ENCODE measurements at places on chromosomes 16 and 17.

DNA sequence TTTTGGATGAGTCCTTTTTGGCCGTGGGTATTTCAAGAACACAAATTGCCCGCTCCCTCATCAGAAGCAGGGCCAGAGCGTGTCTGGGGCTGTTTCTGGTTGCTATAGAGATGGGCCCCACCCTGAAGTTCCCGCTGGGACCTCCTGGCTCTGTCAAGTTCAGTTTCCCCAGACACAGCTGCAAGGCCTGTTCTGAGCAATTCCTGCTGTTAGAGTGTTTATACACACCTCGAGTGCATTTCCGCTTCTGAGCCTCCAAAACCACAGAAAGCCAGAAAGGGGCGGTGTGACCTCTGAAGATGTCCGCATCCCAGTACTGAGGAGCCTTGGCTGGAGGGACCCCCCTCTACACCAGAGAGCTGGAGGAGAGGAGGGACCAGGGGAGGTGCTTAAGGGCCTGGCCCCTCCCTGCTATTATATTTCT lies 9.3 kb upstream of the WBP2 start:
- DNase-seq, result peak; percentile 79

GRCh38 chr16:8631373-8631772 lies 9.9 kb downstream of the METTL22 start:
- DNase-seq, result no peak

GRCh38 chr17:3799181-3799945 lies 1.6 kb downstream of the ITGAE start:
- DNase-seq, result no peak

DNA sequence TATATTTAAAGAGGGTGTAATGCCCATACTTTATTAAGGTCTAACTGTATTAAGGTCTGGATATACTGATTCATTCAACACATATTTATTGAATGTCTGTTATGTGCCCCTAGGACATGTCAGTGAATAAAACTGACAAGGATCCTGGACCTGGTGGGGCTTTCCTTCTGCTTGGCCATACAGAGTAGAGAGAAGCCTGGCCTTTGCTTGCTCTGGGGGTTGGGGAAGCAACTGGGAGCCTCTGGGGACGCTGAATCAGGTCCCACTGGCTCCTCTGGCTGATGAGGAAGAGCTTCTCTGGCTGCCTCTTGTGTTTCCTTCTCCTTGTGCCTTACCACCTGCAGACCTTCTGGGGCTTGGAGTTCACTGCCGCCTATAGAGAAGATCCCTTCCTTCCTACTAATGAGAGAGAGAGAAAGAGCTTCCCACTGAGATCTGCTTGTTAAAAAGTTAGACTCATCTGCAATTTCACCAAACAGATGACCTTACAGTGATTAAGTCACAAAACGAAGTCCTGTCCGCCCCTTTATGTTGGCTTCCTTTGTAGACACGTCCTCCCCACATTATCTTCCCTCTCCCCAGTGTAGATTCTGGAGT lies 49.7 kb downstream of the MSI2 start:
- no peak for DNase-seq

- DNase-seq, result no peak
These were observed 51.0 kb downstream of the MMP15 start for GRCh38 chr16:58076514-58076913.

- no peak for DNase-seq
These were observed 106.2 kb downstream of the CDK5R1 start for GRCh38 chr17:32593003-32593402.

- no peak for DNase-seq
These were observed 33.9 kb upstream of the METTL9 start for GRCh38 chr16:21565507-21565860.

- DNase-seq, result peak; percentile 48
These were observed 201.2 kb downstream of the UTP18 start for GRCh38 chr17:51461578-51462004.

DNA sequence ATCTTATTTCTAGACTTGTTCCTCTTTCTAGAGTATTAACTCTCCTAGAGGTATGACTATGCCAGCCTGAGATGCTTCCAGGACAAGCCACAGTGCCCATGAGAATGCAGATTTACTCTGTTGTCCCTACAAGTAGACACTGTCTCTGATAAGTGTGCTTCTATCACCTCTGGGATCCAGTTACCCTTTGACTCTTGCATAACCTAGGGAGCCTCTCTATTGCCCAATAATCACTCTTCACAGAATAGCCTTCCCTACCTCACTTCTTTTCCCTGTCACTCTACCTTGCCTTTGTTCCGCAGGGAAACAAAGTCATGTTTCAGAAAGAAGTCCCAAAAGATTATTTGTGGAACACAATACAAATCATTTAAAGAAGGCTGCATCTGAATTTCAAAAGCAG lies 1.6 kb upstream of the KRT34 start:
- no peak for DNase-seq

- DNase-seq, result no peak
These were observed 20.9 kb upstream of the FASN start for GRCh38 chr17:82118815-82119380.

DNA sequence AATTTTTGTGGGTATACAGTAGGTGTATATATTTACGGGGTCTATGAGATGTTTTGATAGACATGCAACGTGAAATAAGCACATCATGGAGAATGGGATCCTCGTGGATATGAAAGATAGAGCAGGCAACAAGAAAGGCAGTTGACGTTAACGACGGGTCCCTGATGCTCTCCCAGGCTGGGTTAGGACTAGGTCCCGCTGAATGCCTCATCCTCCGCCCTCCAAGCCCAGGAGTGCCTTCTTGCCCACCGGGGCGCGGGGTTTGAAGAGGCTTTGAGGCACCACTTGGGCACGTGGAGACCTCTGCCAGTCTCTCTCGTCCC lies 9.5 kb upstream of the ZFP90 start:
- DNase-seq, result no peak

DNA sequence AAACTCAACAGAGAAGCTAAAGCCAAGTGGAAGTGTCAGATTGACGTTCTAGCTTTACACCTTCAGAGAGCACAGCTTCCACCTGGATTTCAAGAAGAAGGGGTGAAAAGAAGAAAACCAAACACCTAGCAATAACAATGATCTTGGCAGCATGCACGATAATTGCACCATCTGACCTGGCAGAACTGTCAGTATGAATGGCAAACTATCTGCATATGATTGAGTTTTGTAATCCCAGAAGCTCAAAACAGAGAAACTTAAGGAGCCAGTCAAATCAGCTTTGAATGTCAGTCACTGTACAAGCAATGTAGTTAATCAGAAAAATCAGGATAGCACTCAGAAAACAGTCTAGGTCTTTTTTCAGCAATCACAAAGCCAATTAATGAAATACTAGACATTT lies 427.1 kb downstream of the ZFHX3 start:
- no peak for DNase-seq

DNA sequence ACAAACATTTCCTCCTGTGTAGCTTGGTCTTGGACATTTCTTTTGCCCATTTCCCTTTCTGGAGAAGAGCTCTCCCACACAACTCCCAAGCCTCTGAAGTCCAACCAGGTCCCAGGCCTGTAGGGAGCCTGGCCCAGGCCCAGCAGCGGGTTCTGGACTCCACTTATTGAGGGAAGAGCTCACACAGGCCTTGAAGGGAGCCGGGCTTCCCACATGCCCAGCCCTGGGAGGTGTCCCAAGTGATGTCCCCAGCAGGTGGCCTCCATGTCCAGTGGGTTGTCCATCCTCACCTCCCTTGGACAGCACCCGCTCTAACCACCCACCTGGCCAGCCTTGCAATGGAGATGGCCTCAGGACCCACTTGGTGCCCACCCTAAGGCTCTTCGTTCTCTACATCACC lies 5.9 kb upstream of the EPX start:
- no peak for DNase-seq

DNA sequence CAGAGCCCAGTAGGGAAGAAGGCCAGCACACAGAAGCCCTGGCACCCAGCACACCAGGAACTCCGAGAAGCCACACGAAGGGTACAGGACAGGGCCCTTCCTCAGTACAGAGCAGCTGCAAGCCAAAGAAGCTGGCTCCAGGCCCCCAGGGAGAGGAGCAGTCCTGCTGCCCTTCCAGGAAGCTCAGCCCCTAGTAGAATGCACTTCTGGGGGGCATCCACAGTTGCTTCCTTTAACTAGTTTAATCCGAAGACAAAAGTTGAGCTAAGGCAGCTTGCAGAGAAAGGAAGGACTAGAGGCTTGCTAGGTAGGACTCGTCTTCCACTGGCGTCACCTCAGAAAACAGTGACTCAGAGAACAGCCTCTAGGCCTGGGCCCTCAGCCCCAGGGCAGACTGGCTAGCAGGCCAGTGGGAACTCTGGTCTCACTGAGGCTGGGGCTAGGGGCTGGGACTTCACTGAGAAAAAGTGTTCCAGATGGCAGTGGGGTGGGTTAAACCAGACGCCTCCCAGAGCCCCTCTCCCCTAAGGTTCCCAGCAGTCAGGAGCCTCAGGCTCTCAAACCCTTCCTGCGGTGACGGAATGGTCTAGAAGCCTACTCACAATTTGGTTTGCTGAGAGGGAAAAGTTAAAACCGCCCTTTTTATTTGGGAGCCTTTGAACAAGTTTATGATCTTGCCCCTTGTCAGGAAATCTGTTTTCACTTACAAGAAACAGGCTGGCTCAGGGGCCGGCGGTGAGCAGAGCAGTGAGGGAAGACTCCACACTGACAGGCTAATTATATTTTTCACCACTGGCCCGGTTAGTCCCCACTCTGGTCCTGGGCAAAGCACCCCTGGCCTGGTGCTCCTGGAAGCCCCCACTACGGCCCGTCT lies 41.4 kb downstream of the ACTG1 start:
- no peak for DNase-seq

GRCh38 chr16:52912565-52913173 lies 140.0 kb downstream of the CHD9NB start:
- DNase-seq, result peak; percentile 45

- no peak for DNase-seq
These were observed 156.9 kb upstream of the C17orf78 start for GRCh38 chr17:37218849-37219248.

GRCh38 chr17:14488958-14489550 lies 188.2 kb downstream of the HS3ST3B1 start:
- DNase-seq, result no peak

DNA sequence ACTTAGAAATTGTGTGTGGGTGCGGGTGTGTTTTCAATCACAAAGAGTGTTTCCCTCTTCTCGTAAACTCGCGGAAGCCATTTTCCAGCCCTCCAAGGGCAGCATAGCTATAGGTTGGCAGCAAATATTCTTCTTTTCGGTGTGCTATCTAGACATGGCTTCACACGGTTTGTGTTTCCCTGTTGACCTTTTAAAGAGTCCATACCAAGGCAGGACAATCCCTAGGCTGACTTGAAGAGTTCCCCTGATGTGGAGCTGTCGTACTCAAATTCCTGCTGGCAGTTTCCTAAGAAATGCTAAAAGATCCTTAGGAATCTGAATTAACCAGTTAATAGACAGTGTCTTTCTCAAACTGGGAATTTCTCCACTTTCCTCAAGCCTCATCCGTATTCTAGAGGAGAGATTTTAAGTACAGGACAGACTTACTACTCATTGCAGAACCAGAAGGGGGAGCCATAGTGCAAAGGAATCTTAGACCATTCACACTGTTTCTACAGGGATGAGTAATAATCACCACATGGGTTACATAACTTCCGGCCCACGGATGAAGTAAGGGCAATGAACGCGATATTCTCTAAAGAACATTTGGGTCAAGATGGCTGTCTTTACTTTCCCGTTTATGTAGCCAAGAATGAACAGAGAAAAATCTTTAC lies 288.6 kb upstream of the ELAC2 start:
- no peak for DNase-seq

DNA sequence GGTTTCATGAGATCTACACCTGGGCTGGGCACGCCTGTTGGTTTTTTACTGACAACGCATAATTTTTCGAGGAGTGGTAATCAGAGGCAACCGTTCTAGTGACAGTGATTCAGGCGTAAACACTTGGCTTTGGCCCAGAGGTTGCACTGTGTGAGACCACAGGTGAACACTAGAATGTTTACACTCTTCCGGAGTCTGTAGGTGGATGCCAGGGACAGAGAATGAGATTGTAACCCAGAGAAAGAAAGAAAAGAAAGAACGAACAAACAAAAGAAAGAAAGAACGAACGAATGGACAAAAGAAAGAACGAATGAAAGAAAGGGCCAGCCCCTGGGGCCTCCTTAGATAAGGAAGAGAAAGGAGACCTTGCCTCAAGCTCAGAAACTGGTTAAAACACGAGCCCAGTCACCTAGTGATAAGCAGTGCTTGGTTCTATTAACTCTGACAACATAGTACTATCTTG lies 113.2 kb downstream of the PRKCB start:
- no peak for DNase-seq

GRCh38 chr17:71057448-71057847 lies 888.1 kb downstream of the KCNJ2 start:
- DNase-seq, result no peak

DNA sequence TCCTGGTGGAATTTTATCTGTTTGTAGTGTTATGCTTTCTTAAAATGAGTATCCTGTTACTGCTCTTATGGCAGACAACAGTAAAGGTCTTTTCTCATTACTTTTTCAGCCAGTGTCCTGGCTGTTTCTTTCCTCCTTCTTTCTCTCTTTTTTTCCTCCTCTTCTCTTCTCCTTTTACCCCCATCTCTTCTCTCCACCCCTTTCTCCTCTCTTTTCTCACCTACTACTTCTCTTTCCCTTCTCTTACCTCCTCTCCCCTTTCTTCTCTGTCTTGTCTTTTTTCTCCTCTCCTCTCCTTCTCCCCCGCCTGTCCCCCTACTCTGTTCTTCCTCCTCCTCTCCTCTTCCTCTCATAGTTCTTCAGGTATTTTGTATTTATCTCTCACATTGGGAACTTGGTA lies 48.9 kb downstream of the CPD start:
- DNase-seq, result no peak

GRCh38 chr16:5386989-5387388 lies 289.4 kb upstream of the EEF2KMT start:
- no peak for DNase-seq

DNA sequence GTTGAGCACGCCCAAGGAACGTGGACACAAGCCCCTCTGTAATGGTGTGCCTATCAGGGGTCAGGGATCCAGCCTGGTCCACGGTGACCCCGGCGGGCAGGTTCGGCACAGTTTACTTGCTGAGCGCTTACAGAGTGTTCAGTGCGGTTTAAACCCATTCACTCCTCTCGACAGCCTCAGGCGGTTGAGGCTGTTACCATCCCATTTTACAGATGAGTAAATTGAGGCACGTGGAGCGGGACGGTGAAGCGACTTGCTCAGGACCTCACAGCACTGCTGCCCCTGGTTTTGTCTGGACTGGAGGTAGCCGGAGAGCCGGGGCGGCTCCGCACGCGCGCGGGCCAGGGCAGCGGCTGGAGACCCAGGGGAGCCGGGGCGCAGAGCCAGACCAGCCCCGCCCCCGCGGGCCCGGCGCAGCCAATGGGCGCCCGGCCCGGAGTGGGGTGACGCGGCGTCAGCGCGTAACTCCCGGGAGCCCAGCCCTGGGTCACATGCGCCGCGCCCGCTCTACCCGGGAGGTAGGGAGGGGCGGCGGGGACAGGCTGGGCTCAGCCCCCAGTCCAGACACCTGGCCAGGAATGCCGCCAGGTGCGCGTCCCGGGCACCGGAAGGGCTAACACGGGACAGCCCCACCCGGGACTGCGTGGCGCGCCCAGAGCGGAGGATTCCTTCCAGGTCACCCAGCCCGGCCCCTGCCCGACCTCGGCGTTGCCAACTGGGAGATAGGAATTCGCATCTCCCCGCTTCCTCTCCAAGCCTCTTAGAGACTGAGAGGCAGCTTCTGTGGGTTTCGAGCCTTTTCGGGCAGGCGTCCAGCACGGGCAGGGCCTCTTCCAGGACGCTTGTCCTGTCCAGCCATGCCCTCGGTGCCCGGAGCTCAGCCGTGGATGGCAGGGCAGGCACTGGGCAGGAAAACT lies 3.3 kb upstream of the SREBF1 start:
- DNase-seq, result peak; percentile 96

GRCh38 chr17:7204336-7204735 lies 15.3 kb downstream of the DLG4 start:
- DNase-seq, result no peak

GRCh38 chr17:49976163-49976827 lies 7.3 kb downstream of the DLX4 start:
- DNase-seq, result no peak
